CD4-positive, alpha-beta T cell treated with Interleukin-4 for 4 hours (primary cell): ENCODE measurements at places on chromosomes 5 and 9.

GRCh38 chr9:127237801-127238200, 26.8 kb upstream of the GARNL3 start:
- DNase-seq: no peak

GRCh38 chr5:41043109-41043747, 27.9 kb downstream of the MROH2B start:
- DNase-seq: no peak

- DNase-seq: no peak
Observed at GRCh38 chr9:88821033-88821745, 170.1 kb upstream of the S1PR3 start.

DNA sequence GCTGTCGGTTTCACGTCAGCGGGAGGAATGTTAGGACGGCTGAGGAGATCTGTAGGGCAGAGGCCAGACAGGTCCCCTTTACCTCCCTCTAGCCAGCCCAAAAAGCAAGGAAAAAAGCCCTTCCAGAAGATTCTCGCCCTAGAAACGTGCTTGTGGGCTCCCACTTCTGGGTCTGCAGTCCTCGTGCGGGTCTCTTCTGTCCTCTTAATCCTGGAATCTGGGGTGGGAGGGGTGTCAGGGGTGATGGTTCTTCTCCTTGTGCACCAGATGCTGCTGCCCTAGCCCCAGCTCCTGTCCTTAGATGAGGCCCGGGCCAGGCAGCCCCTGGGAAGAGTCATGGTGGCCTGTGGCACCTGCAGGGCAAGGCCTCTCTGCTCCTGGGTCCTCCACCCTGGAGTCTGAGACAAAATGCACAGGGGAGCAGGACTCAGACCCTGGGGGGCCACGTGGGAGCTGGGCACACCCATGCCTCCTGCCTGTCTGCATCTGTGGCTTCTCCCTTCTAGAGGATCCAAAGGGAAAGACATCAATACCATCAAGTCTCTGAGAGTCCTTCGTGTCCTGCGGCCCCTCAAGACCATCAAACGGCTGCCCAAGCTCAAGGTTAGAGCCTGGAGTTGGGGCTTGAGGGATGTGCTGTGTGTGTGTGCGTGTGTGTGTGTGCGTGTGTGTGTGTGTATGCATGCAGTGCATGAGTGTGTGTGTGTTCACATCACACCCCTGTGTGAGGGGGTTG, 174.2 kb downstream of the CACNA1B start:
- no peak for DNase-seq

- peak; percentile 30 for DNase-seq
Observed at GRCh38 chr9:114777821-114778609, 27.8 kb downstream of the TNFSF15 start.

DNA sequence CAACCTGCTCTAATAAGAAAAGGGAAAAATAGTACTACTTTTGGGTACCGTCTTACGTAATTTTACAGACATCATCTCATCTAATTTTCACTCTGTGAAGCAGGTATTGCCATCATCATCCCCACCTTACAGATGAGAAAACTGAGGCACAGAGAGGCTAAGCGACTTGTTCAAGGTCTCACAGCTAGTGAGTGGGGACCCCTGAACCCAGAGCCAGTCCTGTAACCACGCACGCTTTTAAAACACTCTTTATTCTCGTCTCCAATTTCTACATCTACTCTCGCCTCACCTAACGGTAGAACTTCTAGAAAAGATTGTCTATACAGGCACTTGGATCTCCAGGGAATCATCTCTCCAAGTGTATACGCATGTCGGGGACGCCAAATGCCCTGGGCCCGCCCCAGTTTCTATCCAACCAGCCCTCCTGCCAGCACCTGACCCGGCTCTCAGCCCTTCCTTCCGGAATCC, 1.5 kb upstream of the TRAF1 start:
- peak; percentile 57 for DNase-seq

DNA sequence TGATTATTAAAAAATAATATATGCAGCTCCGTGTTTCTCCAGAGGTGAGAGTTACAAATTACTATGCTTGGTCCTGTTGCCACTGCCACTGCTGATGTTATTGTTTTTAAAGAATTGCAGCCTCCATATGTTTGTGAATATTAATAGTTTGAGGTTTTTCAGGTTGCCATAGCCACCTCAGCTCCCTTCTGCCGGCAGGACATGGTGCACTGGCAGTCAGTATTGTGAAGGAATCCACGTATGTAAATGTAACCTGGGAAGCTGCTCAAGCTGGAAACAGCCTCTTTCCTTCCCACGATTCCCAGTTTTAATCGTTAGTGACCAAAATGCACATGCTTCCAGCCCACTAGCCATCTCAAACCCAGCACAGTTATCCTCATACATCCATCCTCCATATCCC, 184.4 kb upstream of the CCNG1 start:
- no peak for DNase-seq

DNA sequence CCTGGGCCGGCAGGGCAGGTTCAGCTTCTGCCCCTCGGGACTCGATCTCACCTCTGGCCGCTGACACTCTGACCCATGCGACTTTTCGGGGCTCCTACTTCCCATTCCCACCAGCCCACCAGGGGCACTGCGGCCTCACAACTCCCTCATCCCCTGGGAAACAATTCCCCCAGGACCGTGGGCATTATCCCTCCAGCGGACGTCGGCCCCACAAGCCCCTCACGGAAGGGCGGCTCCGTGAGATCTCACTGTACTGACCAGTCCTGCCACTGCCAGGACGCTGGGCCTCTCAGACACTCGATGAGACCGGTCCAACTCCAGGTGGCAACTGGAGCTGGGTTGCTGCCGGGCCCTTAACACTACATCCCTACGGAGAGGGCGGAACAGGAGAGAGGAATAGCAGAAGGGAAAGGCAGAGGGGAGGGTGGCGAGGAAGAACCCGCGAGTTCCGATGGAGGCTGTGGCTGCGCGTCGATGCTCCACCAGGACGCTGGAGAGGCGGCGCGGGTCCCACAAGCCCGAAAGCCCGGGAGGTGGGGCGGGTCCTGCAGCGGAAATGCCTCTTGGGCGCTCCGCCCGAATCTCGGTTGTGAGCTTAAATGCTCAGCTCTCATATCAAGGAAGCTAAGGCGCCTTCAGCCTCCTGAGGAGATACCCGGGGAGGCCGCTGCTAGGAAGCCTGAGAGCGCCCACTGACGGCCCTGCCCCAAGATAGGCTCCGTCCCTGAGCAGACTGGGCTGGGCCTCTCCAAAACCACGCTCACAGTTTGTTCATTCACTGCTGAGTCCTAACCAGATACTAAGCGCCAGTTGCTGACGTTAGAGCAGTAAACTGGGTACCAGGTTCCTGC, 36.3 kb downstream of the VCP start:
- DNase-seq: peak; percentile 32
